ENCODE measurements at places on chromosomes 2 and 18.

DNA sequence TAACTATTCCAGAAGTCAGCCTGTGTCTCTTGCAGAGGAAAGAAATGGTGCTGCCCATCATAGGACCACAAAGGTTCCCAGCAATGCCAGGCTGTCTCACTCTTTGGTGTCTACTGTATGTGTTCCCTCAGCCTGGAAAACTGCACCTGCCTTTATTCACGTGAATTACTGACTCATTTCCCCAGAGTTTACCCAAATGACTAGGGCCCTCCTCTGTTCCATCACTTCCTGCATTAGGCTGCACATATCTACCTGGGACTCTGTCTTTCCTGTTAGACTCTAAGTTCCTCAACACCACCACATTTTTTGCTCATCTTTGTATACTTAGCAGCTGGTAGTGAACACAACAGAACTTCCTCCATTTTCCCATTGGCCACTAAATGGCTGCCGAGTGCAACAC lies 188.3 kb downstream of the FHOD3 start:
- no peak for DNase-seq

- DNase-seq = no peak
Observed at GRCh38 chr2:58876126-58876525, 635.0 kb upstream of the FANCL start.

GRCh38 chr2:188466761-188467160 lies 175.1 kb downstream of the GULP1 start:
- no peak for DNase-seq

- no peak for DNase-seq
Observed at GRCh38 chr2:98556344-98557033, 51.8 kb downstream of the COA5 start.

DNA sequence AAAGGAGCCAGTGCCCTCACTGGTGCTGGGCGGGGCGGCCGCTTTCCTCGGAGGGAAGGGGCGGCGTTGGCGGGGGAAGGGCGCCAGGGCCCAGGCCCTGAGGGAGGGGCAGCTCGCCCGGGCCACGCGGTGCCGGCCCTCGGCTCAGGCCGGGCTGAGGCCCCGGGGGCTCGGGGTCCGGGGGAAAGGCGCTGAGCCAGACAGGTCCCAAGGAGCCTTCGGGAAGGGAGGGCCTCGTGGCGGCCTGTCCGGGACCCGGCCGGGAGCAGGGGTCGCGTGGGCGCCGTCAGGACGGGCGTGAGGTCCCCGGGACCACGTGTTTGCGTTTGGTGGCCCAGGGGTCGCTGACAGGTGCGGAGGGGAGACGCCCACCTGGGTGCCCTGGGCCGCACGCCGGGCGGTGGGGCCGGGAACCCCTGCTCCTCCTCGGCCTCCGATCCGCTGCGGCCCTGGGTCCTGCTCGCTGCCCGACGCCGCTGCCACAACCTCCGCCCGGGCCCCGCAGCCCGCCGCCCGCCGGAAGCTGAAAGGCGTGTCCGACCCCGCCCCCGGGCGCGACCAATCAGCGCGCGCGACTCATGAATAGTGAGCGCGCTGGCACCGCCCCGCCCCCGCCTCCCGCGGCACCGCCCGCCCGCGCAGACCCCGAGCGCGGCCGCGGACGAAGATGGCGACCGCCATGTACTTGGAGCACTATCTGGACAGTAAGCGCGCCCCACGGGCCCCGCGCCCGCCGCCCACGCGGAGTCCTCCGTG lies at the start of gene ING5:
Gene ING5 (plus strand): TSS at position 641 of the 756 bp plus-strand sequence. CDS start 27 bp downstream, at position 668.
- peak; percentile 95 for DNase-seq

DNA sequence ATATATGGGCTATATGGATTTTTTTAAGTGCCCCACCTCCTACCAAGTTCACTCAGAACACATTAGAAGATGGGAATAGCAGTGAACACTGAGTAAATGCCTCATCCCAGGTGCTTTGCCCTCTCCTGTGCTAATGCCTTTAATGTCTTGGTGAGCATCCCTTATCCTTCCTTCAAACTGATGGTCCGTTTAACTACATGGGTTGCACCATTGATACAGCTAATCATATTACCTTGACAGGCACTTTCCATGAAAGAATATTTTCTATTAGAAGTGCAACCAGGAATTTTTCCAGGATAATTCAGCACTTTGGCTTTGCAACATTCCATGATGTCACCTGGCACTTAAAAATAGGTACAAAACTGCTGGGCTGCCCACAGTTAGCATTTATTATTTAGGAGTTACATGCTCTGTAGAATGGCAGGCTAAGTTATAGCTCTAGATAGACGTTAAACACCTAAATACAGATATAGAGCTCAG lies 74.0 kb downstream of the WDPCP start:
- DNase-seq = no peak

DNA sequence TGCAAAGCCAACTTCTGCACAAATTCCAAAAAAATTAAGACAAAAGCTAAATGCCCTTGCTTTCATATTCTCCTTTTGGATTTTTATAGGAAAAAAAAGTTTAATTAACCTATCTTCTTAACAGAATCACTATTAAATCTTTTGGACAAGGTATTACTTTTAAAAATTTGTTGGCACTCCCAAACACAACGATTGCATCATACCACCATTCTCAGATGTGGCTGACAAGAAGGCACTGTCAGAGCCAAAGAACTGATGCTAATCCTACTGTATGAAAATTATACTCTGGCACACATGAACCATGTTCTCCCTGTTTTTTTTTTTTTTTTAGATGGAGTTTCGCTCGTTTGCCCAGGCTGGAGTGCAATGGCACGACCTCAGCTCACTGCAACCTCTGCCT lies 58.4 kb downstream of the NOL10 start:
- DNase-seq = no peak

DNA sequence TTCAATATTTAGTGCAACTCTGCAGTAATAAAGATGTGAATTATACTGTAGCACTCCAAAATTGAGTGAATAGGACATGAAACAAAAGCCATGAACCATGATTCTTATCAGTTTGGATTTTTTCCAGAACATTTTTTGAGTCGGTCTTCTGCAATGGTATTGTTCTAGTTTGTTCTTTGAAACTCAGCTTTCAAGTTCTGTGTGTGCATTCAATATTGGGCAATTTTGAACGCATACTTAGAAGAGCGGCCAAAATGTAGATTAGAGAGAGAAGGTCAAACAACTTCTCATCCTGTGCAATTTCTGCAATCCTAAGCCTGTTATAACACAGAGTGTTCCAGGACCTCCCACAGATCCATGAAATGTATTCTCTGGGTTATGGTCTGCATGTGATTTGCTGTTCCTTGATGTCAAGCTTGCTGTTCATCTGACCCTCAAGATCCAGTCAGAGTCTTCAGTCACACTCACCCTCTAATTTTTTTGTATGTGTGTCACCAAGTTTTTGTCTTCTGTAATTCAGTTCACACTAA lies 48.3 kb downstream of the TSPYL6 start:
- no peak for DNase-seq

GRCh38 chr2:235640377-235640776 lies 146.5 kb downstream of the AGAP1 start:
- DNase-seq = no peak

- no peak for DNase-seq
Observed at GRCh38 chr2:43745457-43745856, 28.4 kb upstream of the DYNC2LI1 start.

GRCh38 chr18:61876899-61877298 lies 15.9 kb downstream of the RNF152 start:
- DNase-seq = no peak

DNA sequence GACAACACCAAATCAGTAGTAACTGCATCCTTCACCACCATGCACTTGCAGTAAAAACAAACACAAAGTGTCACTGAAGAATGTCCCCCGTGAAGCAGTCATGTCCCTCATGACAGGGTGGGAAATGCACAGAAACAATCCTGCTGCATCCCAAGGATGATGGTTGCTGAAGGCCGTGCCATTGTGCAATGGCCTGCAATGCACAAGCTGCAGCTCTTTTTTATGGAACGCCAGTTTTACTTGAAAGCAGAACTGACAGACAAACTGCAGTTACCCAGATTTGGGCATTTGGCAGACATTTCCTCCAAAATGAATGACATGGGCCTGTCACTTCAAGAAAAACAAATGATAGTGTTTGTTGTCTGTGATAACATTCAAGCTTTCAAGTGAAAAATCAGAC lies 2.4 kb upstream of the CHST10 start:
- DNase-seq = no peak

- DNase-seq = no peak
Observed at GRCh38 chr18:66999003-66999402, 395.1 kb upstream of the CDH19 start.

DNA sequence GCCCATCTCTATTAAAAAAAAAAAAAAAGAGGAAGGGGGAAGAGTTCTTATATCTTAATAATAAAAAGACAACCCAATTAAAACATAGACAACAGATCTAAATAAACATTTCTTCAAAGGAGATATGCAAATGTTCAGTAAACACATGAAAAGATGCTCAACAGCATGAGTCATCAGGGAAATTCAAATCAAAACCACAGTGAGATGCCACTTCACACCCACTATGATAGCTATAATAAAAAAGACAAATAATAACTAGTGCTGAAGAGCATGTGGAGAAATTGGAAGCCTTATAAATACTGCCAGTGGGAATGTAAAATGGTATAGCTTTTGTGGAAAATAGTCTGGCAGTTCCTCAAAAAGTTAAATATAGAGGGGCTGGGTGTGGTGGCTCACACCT lies 61.5 kb upstream of the CYP20A1 start:
- no peak for DNase-seq

DNA sequence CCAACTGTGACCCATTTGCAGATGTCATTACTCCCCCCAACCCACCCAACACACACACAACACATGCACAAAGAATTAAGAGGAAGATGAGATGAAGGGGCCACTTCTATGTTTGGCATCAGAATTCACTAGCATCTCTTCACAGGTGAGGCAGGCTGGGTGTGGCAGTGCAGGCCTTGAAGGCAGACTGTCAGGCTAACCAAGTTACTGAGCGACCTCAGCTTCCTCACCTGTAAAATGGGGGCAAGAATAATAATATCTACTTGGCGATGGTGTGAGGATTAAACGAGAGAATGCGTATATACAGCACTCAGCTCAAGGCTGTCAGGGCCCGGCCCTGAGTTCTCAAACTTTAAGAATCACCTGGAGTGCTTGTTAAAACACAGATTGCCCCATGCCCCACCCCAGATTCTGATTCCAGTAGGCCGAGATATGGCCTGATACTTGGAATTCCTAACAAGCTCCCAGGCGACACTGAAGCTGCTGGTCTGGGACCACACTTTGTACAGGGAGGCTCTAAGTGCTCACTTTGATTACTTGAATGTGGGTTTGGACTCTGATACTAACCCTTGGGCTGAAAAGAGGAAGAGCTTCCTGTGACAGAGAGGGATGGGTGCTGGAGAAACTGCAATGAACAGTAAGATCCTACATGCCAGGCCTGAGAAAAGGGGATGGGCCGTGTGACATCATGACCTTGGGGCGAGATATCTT lies 1.1 kb downstream of the ACTG2 start:
- no peak for DNase-seq

DNA sequence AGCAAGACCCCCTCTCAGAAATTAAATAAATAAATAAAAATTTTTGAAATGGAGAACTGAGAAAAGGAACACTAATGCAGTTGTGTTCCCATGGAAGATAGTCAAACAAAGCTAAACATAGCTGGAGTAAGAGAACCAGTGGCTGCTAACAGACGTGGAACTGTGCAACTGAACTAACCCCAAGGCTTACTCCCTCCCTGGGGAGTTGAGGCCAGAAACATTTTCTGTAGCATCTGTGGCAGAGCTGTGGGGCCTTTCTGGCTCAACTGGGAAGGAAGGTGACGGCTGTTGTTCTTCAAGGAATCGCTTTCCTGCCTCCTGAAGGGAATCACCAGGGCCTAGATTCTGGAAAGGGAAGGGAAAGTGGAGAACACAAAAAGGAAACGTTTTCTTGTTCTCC lies 53.9 kb upstream of the B3GNT2 start:
- DNase-seq = no peak

DNA sequence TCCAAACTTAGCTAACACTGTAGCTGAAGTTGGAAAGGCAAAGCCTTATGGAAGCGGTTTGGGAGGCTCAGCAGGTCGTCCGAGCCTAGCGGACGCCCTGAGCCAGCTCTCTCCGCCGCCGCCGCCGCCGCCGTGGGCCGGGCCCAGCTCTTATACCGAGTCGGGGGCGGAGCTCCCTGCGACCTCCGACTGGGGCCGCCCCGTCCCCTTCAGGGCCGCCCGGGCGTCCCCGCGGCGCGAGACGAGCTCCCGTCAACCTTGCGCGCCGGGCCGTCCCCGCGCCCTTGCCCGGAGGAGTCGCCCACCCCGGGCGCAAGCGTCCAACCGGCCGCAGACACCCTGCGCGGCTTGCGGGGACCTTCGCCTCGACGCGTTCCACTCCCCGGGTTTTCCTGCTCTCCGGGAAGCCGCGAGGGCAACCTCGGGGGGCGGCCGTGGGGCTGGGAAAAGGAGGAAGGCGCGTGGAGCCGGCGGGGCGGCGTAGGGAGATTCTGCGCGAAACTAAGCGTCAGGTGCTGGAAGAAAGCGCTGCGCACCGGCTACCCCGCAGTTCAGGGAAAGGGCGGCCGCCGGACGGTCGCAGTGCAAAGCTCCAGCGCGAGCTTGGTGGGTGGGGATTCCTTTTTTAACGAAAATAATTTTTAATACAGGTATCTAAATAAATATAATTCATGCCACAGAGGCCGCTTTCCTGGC lies at the start of gene SLC40A1:
Gene SLC40A1 (minus strand): TSS at position 129 of the 696 bp plus-strand sequence. CDS start 326 bp downstream, outside the sequence.
- DNase-seq = peak; percentile 62

DNA sequence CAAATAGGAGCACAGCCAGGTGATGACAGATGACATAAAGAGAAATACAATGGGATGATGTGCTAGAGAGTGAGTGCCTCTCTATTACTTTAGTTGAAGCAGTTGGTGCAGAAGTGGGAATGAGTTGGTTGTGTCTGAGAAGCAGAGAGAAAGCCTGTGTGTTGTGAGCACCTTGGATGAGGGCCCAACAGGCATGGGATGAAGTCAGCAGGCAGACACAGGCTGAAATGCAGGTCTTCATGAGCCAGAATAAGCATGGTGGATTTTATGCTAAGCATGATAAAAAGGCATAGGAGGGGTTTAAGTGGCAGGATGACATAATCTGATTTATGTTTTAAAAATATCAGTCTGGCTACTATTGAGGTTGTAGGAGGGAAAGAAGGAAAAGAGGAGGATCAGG lies 71.5 kb downstream of the KLHL14 start:
- no peak for DNase-seq

GRCh38 chr18:5196253-5197031 lies 615 bp downstream of the AKAIN1 start:
- no peak for DNase-seq

GRCh38 chr2:234169674-234170073 lies 119.2 kb downstream of the SPP2 start:
- no peak for DNase-seq

GRCh38 chr2:29596584-29596983 lies 324.8 kb downstream of the ALK start:
- no peak for DNase-seq

Measured in stimulated activated CD4-positive, alpha-beta T cell treated with anti-CD3 and anti-CD28 coated beads, Interleukin-1b, Interleukin-23, amount 100 ng/mL, for 24 hours (primary cell).